Endothelial cell of umbilical vein (primary cell): ENCODE measurements at places on chromosomes 13 and 19. TPM values are rescaled to one million over a fixed set of nuclear protein-coding genes. Genes with fewer than 3 reads are reported as not detected.

Gene RDH8
- not detected in 2 replicates for total RNA-seq

Gene COG3
- total RNA-seq = 27.0 and 28.7 TPM in 2 replicates

GRCh38 chr19:58566989-58567388 is 6.1 kb downstream of the MZF1 start:
- DNase-seq = no peak

DNA sequence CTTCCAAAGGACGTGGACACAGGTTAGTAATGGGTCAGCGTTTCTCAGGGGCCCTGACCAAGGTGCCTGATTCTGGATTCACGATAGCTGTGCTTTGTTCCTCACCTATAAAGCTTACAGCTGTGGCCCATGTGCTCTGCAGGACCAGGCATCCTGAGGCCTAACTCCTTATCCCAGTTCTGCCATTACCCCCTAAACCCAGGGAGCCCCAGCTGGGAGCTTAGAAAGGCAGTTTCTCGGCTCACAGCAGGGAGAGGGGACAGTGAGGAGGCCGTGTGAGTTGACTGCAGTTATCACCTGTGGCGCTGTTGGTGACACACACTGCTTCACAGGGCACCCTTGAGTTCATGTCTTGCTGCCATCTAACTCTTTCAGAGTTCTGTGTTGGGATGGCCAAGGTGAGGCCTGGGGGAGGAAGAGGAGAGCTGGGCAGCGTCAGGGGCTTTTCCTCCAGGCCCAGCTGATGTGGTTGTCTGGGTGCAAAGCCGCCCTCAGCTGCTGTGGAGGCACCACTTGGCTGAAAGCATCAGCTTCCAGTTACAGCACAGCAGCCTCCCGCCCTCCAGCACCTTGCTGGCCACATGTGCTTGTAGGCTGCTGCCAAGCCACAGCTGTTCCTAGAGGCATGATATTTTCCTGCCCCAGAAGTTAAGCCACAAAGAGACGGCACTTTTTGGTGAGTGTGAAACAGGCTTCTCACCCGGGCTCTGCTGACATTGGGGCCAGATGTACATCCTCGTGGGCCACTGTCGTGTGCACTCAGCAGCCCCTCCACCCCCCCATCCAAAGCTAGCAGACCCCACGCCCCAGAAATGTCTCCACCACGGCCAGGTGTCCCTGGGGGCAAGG is 99.6 kb upstream of the MCF2L start:
- DNase-seq = no peak

GRCh38 chr13:41611385-41611784 is 154.0 kb downstream of the RGCC start:
- DNase-seq = no peak

GRCh38 chr19:34540811-34541557 is 59.4 kb downstream of the WTIP start:
- no peak for DNase-seq
